ENCODE measurements at places on chromosomes 7 and 10. TPM values are rescaled to one million over a fixed set of nuclear protein-coding genes. Genes with fewer than 3 reads are reported as not detected.

AQP1 gene
- polyA plus RNA-seq: 17.8 TPM

LEP gene
- 0.25 TPM for polyA plus RNA-seq

HOXA13 gene
- not detected for polyA plus RNA-seq

ETV1 gene
- polyA plus RNA-seq: 3.5 TPM

MSRB2 gene
- polyA plus RNA-seq: 20.3 TPM

AS3MT gene
- polyA plus RNA-seq: 18.6 TPM

CFTR gene
- polyA plus RNA-seq: 23.5 TPM

CLDN4 gene
- 115 TPM for polyA plus RNA-seq

DENND2A gene
- polyA plus RNA-seq: 7.0 TPM

IDE gene
- polyA plus RNA-seq: 9.2 TPM

PTPRN2 gene
- 5.9 TPM for polyA plus RNA-seq

DPP6 gene
- not detected for polyA plus RNA-seq

TRIM74 gene
- polyA plus RNA-seq: 1.4 TPM

STAMBPL1 gene
- 8.6 TPM for polyA plus RNA-seq

TMEM213 gene
- polyA plus RNA-seq: not detected

HILPDA gene
- 19.1 TPM for polyA plus RNA-seq

GNAT3 gene
- polyA plus RNA-seq: 3.8 TPM

CUZD1 gene
- polyA plus RNA-seq: 2.2 TPM
